Cerebellar nuclear complex (tissue), 1 donor: ENCODE measurements at places on chromosomes 13 and 19.

DNA sequence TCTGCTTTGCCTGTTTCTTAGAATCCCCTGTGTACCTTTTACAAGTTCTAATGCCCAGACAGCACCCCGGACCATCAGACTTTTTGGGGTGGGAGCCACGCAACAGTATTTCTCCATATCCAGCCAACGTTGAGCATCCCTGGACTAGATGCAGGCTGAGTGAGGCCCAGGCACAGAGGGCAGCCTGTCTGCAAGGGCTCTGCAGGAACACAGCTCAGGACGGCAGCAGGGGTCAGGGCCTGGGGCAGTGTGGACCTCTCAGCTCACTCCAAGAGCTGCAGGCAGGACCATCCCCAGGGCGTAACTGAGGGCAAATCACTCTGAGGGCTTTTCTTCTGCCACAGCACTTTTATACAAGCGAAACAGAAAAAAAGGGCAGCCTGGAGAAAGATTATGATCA lies 95.8 kb downstream of the DNAJC15 start:
- DNase-seq: no peak

- no peak for DNase-seq
These were observed 49.9 kb downstream of the UGGT2 start for GRCh38 chr13:96003304-96003703.

DNA sequence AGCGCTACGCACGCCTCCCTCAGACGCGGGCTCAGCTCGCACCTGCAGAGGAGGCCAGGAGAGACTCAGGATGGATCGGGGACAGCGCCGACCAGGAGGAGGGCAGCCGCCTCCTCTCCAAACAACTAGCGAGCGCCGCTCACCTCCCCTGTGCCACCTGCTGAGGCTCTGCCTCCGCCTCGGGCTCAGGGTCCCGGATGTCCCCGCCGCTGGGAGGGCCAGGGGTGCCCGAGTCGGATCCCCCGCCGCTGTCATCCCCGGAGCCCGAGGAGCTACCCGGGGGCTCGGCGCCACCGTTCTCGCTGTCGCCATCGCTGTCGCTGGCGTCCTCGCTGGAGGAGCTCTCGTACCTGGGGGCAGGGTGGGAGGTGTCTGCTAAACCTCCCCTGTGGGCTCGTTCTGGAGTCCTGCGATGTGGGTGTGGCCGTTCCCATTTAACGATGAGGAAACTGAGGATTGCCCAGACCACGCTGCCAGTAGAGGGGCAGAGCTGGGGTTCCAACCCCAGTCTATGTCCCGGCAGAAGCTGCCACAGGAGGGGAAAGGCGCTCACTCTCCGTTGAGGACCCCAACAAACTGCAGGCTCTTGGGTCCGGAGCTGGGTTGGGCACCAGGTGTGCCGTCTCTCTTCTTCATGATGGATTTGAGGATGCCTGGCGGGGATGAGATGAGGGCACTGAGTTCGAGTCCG lies 9.2 kb downstream of the KANK3 start:
- no peak for DNase-seq

DNA sequence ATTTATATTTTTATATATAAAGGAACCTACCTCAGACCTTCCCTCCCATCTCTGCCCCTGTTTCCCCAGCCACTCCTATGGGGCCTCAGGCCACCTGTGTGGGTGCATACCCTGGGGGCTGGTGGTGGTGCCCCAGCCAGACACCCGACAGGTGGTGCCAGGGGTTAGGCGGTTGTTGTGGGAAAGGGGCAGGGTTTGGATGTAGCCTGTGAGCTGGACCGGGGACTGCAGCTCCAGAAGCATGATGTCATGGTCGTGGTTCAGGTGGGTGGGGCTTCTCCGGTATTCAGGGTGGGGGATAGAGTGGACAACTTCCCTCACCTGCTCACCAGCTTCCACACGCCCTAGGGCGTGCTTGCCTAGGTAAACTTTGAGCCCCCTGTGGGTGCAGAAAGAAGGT lies 5.2 kb downstream of the KLK13 start:
- no peak for DNase-seq

DNA sequence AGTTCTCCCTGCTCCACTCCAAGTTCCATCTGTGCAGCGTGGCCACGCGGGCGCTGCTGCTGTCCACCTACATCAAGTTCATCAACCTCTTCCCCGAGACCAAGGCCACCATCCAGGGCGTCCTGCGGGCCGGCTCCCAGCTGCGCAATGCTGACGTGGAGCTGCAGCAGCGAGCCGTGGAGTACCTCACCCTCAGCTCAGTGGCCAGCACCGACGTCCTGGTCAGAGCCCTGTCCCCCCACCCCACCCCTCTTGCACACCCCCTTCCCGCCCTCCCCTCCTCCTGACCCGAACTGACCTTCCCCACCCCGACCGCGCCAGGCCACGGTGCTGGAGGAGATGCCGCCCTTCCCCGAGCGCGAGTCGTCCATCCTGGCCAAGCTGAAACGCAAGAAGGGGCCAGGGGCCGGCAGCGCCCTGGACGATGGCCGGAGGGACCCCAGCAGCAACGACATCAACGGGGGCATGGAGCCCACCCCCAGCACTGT lies 11.6 kb downstream of the FUZ start:
- no peak for DNase-seq

DNA sequence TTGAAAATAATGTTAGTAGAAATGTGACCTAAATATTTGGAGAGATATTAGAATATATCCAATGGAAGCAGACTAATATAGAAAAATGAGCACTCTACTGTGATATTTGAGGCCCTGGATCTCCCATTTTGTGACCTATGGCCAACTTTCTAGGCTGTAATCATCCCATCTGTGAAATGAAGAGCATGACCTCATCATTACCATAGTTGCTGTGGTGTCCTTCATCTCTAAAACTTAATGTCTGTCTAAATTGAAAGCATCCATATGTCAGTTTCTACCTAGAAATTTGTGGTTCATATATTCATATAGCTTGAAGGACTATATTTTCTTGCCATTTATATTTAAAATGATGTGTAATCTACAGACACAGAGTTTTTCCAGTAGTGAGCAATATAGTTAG lies 41.6 kb downstream of the PAN3 start:
- DNase-seq: no peak

DNA sequence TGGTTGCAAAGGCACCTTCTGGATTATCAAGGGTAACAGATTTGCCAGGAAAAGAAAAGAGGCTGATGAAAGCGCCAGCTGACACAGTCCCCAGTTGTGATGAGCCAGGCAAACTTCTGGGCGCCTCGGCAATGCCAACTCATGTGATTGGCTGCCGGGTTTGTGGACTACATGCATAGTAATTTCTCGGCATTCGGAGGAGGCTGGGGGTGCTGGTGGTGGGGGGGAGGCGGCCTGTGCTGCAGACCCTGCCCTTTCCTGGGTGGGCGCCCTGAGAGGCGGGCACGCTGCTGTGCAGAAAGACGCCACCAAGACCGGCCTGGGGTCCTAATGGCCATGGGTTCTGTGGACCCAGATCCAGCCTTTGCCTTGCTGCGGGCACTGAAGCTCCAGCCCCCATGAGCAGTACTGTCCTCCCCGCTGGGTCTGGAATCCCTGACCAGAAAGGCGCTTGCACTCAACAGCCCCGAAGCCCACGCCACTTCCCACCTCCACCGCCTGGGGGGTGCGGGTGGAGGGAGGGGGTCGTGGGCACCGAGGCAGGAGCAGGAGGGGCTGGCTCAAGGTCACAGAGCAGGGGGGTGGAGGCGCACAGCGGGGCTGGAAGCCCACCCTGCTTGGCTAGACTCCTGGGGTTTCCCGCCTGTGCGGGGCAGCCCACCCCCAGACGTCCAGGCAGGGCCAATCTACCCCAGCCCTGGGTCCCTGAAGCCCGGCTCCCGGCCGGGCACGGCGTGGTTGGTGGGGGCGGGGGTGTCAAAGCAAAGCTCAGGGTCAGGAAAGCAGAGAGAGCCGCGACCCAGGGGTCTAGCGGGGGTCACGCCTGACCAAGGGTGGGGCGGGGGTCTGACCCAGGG lies 1.0 kb downstream of the DIRAS1 start:
- no peak for DNase-seq

GRCh38 chr19:33551676-33552075 lies 30.1 kb upstream of the PEPD start:
- no peak for DNase-seq

- no peak for DNase-seq
These were observed 899 bp downstream of the GIPC3 start for GRCh38 chr19:3586127-3586626.

DNA sequence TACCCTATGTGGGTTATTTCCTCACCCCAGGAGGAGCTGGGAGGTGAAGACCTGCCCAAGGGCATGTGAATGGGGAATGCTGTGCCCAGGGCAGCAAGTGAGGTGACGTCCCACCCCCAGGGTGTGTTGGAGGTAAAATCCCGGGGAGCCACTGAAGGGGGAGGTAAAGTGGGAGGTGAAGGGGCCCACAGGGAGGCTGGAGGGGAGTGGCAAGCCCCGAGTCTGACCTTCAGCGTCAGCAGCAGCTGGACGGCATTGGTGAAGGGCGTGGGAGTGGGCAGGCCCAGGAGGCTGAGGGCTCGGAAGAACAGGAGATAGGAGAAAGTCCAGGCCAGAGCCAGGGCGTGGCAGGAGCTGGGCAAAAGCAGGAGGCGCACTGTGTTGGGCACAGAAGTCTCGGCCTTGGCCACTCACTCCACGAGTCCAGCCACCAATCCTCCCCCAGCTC lies 2.4 kb downstream of the MBOAT7 start:
- DNase-seq: no peak

- DNase-seq: no peak
These were observed 166.5 kb downstream of the ZNF486 start for GRCh38 chr19:20333508-20333907.

GRCh38 chr19:1122021-1122971 lies 18.5 kb downstream of the GPX4 start:
- no peak for DNase-seq
